ENCODE measurements at places on chromosomes 2 and 18.
A peak's percentile ranks its signal among the peaks of the same experiment; 100 is the strongest.

DNA sequence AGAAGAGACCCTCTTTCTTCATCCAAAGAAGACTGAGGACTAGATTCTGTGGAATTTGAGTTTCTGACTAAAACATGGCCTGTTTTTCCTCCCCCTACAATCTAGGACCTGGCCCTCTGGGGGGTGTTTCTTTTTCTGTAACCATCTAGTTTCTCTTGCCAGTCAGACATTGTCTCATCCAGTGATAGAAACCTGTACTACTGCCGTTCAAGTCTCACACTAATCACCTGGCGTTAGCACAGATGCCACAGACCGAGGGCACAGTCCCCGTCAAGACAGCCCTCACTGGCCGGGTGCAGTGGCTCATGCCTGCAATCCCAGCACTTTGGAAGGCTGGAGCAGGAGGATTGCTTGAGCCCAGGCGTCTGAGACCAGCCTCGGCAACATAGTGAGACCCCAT is 126.9 kb upstream of the NDUFV2 start:
- DNase-seq: no peak

DNA sequence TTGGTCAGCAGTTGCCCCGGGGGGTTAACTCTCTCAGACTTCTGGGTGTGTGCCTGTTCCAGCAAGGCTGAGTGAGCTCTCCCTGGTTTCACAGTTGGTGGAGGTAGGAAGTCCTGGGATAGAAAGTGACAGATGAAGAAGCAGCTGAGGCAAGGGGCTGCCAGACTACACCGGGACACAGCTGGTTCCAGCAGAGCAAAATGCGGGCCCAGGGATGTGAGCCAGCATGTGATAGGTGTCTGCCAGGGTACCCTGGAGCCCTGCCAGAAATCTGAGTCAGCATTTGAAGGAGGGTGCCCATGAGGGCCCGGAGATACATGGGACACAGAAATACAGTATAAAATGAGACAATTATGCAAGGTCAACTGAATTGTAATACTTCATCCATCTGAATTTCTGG is 79.3 kb upstream of the LGALSL start:
- DNase-seq: no peak

DNA sequence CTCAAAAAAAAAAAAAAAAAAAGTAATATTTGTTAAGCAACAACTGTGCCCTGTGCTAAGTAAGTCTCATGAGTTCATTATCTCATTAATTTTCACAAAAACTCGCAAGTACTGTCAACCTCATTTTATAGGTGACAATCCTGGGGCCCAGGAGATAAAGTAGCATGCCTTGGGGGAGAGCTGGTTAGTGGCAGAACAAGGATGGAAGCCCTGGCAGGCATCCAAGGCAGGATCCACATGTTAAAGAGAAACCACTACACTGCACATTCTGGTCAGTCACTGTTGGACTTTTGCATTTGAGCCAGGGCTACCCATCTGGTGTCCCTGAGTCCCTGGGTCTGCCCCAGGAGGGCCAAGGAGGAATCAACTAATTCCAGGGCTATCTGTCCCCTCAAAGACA is 54.6 kb downstream of the ZFP36L2 start:
- DNase-seq: peak; percentile 33

DNA sequence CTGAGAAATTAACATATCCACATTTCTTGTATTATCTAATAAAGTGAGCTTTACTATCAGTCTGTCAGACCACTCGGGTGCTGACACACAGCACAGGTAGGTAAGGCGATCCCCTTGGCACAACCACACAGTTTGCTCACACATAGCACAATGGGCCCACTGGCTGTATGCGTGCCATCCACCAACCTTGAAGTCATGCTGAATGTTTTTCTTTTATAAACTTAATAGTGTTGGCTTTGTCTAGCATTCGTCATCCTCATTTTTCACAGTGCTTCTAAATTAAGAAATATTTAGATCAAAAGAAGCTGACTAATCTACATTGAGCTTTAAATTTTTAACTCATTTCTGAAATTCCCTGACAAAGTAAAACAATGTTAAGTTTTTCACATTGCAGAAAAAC is 50.0 kb upstream of the PAPOLG start:
- DNase-seq: peak; percentile 58
